Stimulated activated CD4-positive, alpha-beta T cell treated with anti-CD3 and anti-CD28 coated beads, Interleukin-1b, Interleukin-23, amount 100 ng/mL, for 24 hours (primary cell): ENCODE measurements at places on chromosomes 1 and 21.
A peak's percentile ranks its signal among the peaks of the same experiment; 100 is the strongest.

GRCh38 chr1:246104927-246105326, 402.2 kb downstream of the SMYD3 start:
- no peak for DNase-seq

GRCh38 chr1:172657586-172657985, 1.3 kb upstream of the FASLG start:
- DNase-seq, result no peak

GRCh38 chr1:62726011-62726442, 37.8 kb upstream of the DOCK7 start:
- DNase-seq, result no peak

DNA sequence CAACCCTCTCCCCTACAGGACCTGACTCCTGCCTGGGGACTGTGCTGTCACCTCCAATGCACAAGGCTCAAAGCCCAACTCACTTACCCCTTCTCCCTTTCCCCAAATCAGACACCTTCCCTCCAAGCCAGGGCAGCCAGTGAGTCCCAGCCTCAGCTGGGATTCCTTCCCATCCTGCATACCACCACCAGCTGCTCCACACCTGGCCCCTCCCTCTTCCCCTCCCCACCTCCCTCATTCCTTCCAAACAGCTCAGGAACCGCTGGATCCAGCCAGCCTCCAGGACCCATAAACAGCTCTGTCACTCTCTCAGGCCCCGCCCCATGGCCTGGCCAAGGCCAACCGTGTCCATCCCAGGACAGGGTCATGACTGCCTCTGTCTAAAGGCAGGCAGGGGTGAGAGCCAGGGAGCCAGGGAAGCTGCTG, 41.4 kb downstream of the ACOT7 start:
- no peak for DNase-seq

DNA sequence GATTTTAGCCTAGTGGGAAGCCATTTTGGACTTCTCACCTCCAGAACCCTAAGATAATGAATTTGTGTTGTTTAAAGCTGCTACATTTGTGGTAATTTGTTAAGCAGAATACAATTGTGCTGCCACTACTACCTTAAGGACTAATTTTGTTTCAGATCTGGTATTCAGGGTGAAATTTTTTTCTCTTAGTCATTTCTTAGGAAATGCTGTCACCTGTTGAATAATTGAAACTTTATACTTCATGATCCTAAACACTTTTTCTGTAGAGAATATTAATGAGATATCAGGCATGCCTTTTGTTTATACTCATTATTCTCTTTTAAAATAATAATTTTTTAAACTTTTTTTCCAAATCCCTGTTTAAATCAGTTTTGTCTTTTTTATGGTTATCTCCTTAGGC, 246.8 kb downstream of the TGFB2 start:
- no peak for DNase-seq

DNA sequence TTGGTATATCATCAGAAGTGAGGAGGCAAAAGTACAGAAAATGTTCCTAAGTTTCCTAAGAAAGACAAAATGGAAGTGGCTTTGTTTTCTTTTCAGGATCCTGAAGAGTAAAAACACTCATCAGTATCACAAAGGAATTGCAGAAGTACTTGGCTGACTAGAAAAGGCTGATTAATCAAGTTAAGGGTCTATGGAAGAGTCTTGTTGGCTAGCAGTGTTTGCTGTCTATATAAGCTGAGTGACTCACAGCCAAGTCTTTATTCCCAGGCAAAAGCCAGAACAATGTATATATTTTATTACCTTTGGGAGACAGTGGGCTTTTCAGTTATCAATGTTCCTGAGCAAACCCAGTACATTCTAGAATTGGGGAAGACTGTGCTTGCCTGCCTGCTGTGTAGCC, 777.0 kb downstream of the PLA2G4A start:
- no peak for DNase-seq

DNA sequence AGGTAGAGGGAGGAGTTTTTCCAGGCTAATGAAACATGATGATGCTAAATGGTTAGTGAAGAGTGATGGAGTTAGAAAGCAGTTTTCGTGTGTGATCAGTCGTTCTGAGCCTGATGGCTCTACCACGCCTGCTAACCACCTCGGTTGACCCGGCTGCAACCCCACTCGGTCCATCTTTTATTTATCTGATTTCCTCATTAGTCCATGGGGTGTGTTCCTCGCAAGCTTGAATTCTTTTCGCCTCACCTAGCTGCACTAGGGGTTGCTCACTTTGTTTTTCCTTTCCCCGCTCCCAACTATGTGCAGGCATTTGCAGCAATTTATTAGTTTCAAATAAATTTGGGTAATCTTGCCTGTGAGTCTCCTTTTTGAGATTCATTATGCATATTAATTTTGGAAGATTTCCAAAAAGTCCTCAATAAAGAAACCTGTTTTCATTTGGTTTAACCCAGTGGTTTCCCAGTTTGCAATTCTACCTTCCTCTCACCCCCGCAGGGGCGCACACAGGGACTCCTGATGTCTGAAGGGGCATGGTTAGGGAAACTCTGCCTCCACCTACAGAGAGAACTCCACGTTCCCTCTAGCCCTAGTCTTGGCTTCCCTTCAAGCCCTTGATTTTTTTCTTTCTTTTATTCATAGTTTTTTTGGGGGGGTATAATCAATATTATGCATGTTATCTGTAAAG, 12.6 kb downstream of the B3GALT5 start:
- DNase-seq, result no peak

GRCh38 chr1:47776667-47777131, 220.5 kb downstream of the TRABD2B start:
- DNase-seq, result no peak

DNA sequence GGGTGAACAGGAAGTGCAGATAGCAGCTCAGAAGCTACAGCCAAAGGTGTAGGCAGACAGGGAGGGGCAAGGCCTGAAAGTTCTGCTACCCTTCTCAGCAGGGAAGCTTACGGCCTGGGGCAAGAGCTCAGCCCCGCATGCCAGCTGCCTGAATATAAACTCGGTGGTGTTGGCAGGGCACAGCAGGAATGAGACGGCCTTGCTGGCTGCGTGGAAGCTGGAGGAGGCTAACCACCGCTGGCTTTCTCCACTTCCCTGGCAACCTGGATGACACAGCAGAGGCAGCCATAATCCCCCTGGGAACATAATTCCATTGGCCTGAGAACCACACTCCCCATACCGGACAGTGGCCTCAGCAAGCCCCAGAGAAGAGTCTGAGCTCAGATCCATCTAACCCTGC, 81.9 kb upstream of the PRRC2C start:
- DNase-seq, result no peak

DNA sequence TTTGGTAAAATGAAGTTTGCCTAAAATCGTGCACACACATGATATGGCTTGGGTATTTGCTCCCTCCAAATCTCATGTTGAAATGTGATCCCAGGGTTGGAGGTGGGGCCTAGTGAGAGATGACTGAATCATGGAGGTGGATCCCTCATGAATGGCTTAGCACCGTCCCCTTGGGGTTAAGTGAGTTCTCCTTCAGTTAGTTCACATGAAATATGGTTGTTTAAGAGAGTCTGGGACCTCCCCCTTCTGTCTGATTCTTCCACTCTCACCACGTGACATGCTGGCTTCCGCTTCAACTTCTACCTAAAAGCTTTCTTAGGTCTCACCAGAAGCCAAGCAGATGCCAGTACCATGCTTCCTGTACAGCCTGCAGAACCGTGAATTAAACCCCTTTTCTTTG, 58.4 kb downstream of the SIPA1L2 start:
- no peak for DNase-seq

- DNase-seq, result no peak
Observed at GRCh38 chr1:28286111-28286510, 26.8 kb downstream of the SESN2 start.

DNA sequence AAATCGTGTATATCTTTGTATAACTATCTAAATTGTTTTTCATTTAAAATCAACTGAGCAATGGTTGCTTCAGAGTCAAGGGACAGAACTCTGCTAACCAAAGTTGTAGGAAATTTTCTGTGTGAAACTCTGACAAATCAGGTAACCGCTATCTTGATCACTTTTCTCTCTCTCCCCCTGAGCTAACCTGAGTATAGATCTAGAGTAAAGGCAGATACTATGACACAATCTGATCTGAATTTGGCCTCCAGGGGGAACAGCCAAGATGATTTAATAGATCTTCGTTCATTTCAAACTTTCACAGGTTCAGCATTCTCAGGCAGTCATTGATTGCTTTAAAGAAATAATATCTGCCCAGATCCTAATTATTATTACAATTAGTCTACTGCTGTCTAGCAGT, 472.8 kb downstream of the NUF2 start:
- no peak for DNase-seq

DNA sequence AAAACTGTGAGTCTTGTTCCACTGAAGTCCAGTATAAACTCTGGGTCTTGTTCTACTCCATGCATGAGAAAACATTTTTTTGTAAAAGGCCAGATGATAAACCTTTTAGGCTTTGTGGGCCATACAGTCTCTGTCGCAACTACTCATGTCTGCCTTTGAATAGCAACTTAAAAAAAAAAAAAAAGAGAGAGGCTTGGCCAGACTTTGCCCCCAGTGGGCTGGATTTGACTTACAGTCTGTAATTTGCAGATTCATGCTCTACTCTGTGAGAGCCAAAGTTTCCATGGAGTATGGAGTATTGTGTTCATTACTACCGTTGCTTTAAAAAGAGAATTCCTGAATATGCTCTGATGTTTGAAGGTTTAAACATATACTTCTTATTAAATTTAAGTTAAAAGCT, 654.9 kb upstream of the PKN2 start:
- no peak for DNase-seq

DNA sequence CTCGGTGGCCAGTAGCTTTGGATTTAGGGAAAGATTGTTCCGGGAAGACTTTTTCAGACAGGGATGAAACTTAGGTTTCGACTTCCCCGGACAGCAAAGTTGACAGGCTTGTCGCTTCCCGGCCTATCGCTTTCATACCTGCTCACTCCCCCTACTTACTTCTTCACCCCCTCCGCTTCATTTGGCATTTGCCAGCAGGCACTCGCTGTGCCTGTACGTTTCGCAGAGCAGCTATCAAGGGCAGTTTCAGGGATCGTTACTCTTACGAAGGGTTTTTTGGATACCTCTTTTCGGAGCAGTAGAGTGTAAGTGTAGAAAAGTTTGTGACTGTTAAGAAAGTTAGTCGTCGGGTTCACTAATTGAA, 393 bp downstream of the BLZF1 start:
- DNase-seq, result no peak

GRCh38 chr1:230758709-230759368, 11.7 kb downstream of the CAPN9 start:
- DNase-seq, result no peak

DNA sequence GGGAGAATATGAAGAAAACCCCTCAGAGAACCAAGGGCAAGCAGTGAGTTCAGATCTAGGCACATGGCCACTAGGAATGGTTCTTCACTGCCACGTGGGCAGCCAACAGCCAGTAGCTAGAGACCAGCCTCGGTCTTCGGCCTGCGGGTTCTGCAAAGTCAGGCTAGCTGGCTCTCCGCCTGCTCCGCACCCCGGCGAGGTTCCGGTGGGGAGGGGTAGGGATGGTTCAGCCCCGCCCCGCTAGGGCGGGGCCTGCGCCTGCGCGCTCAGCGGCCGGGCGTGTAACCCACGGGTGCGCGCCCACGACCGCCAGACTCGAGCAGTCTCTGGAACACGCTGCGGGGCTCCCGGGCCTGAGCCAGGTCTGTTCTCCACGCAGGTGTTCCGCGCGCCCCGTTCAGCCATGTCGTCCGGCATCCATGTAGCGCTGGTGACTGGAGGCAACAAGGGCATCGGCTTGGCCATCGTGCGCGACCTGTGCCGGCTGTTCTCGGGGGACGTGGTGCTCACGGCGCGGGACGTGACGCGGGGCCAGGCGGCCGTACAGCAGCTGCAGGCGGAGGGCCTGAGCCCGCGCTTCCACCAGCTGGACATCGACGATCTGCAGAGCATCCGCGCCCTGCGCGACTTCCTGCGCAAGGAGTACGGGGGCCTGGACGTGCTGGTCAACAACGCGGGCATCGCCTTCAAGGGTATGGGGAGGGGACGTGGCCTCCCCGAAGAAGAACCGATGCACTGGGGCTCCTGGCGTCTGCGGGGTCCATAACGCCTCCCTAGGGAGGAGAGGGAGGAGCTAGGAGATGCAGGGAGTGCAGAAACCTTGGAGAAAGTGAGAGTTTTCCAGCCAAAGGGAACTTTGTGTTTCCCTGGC, at the start of gene CBR1:
TSS of gene CBR1 (plus strand) at position 312 of the 871 bp plus-strand sequence. CDS start at position 404, 92 bp downstream.
- DNase-seq, result peak; percentile 75

- DNase-seq, result no peak
Observed at GRCh38 chr1:200252531-200252930, 157.3 kb downstream of the ZNF281 start.

- no peak for DNase-seq
Observed at GRCh38 chr21:28226563-28226962, 766.1 kb downstream of the LTN1 start.

DNA sequence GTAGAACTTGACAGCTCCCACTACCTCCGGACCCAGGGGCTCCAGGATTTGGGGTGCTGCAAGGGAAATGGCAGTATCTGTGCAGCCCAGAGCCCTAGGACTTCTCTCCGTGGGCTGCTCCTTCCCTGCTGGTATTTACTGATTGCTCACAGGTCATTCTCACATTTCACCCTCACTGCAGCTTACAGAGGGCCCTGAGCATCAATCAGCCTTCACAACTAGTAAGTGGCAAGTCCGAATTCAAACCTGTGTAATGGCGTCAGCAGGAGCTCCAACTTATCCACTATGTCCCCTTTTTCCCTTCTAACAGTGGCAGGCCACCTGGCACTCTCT, 32.4 kb downstream of the PIK3C2B start:
- no peak for DNase-seq

DNA sequence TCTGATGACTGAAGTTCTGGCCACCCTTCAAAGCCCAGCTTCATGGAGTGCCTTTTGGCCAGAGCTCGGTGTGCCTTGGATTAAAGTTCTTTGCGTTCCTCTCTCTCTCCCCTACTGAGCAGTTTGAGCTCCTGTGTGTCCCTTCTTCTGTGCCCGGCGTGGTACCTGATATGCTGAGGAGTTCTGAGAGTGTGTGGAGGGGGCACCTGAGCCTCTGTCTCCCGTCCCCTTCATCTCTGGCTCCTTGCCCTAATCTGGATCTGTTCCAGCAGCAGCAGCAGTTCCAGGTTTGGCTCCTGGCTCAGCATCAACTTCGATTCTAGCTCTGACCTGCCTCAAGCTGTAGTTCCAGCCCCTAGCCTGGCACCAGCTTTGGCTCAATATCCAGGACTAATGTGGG, 25.1 kb upstream of the MYCL start:
- DNase-seq, result no peak

DNA sequence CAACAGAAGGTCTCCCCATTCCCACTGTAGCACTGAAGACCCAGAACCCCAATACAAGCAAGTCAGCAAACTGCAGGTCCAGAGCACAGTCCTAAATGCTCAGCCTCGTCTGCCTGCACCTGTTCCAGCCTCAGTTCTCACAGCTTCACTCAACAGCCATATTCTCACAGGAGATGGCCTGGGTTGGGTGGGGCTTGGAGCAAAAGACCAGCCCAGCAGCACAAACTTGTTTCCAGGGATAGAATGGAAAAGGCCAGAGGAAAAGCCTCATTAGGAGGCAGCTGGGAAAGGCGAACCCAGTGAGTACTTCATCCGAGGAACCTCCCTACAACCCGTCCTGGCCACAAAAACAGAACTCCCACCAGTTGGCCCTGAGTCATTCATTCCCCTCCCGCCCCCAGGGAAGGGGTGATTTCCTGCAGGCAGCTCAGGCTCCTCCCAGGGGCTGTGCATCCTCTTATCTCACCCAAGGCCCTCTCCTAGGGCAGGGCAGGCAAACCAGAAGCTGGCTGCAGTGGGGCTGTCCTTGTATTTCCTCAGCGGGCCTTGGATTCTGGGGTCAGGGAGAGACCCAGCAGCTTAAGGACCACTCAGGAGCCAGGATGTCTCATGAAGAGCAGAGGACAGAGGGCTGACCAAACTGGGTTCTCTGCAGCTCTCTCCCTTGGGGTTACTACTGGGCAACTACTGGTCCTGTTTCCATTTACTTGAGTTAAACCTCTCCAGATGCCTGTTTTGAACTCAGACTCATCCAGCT, 7.4 kb upstream of the MPL start:
- no peak for DNase-seq
